LHCN-M2 (cell line): ENCODE measurements at places on chromosomes 6 and 20. TPM values are rescaled to one million over a fixed set of nuclear protein-coding genes. Genes with fewer than 3 reads are reported as not detected.

The SIRPB2 gene
- total RNA-seq: not detected in 2 replicates

The ATP9A gene
- total RNA-seq: 1.8 and 2.0 TPM in 2 replicates

The ECT2L gene
- total RNA-seq: not detected in 2 replicates

The ZC2HC1B gene
- total RNA-seq: not detected in 2 replicates

The PRR18 gene
- total RNA-seq: not detected in 2 replicates

The MAPK14 gene
- 46.9 and 53.5 TPM in 2 replicates for total RNA-seq

The BMP6 gene
- 0.06 TPM in 2 replicates for total RNA-seq

The KCNG1 gene
- total RNA-seq: 0.34 and 0.71 TPM in 2 replicates

The PRKN gene
- total RNA-seq: 1.7 and 2.4 TPM in 2 replicates

The FBXO30 gene
- total RNA-seq: 11.0 and 12.2 TPM in 2 replicates

The TFAP2B gene
- not detected in 2 replicates for total RNA-seq
